ENCODE measurements at places on chromosomes 2 and 18. TPM values are rescaled to one million over a fixed set of nuclear protein-coding genes. Genes with fewer than 3 reads are reported as not detected.
A peak's percentile ranks its signal among the peaks of the same experiment; 100 is the strongest.

The FOXD4L1 gene
- not detected for total RNA-seq

The HOXD9 gene
- 12.5 TPM for total RNA-seq

- peak; percentile 80 for DNase-seq
Measured at GRCh38 chr2:11866358-11867335, 120.2 kb downstream of the LPIN1 start.

DNA sequence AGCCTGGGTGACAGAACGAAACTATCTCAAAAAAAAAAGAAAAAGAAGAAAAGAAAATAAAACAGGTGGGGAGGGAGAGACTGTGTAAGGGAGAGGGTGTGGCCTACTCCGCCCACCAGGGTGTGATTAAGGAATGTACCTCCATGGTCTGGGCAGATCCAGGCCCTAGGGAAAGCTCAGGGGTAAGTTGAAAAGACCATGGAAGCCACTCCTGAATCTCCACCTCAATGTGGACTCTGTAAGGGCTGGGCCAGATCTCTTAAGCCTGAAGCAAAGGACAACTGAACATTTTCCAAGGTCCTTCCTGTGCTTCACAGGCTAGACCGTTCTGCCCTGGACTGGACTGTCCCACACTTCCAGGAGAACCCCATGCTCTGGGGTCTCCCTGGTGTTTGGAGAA lies 9.7 kb upstream of the ATG16L1 start:
- no peak for DNase-seq

- no peak for DNase-seq
Measured at GRCh38 chr2:129821445-129821844, 158.0 kb upstream of the RAB6C start.

DNA sequence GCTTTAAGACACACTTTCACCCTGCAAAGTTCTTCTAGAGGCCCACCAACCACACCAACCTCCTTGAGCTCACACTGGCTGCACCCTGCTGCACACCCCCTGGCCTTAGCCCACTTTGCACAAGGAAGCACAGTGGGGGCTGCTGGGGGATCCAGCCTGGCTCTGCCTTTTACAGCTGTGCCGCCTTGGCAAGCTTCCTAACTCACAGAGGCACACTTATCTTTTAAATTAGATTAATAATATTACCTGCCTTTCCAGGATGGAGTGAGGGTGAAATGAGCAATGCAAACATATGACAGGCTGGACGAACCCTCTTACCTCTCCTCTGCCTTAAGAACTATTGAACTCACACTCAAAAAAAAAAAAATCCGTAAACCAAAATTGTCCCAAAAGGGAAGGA lies 715.8 kb upstream of the ID2 start:
- no peak for DNase-seq

- no peak for DNase-seq
Measured at GRCh38 chr2:102718387-102719316, 43.2 kb upstream of the TMEM182 start.

Measured in vagina (tissue), 2 donors.